ENCODE measurements at places on chromosomes 3 and 15.

DNA sequence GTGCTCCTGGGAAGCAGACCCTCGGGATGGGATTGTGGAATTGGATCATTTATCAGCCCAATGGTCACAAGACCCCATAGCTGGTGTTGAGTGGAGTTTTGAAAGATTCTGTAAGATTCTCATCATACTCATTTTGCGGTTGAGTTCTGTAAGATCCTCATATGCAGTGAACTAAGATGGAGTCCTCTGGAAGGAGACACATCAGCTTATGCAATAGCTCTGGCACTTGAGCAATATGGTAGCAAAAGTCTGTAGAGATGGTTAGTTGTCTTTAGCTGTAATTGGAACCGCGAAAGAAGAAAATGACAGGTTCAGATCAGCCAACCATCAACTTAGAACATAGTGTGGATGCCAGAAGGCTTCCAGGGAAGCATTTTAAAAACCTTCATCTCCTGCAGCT, 184.5 kb upstream of the TSC22D2 start:
- DNase-seq: no peak

GRCh38 chr3:101828276-101828675, 21.0 kb upstream of the NFKBIZ start:
- DNase-seq: no peak

GRCh38 chr3:119973018-119973646, 121.1 kb downstream of the GSK3B start:
- no peak for DNase-seq

DNA sequence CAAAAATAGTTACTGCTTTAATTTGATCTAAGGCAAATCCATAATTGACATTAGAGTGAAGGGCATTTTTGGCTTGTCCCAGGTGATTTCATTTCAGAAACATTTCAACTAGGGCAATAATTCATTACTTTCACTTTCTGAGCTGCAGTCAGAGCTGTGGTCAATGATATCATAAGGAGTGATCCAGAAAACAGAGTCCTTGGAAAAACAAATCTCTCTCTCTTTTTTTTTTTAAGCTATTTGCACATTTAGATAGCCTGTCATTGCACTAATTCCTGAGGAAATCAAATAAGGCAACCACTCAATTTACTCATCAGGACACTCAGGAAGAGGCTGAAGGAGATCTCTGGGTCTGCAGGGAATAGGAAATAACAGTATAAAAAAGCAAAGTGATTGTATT, 269.5 kb upstream of the LRRC3B start:
- no peak for DNase-seq

GRCh38 chr3:179224584-179224983, 26.3 kb downstream of the KCNMB3 start:
- no peak for DNase-seq

GRCh38 chr3:133367403-133367802, 32.5 kb upstream of the BFSP2 start:
- DNase-seq: no peak

DNA sequence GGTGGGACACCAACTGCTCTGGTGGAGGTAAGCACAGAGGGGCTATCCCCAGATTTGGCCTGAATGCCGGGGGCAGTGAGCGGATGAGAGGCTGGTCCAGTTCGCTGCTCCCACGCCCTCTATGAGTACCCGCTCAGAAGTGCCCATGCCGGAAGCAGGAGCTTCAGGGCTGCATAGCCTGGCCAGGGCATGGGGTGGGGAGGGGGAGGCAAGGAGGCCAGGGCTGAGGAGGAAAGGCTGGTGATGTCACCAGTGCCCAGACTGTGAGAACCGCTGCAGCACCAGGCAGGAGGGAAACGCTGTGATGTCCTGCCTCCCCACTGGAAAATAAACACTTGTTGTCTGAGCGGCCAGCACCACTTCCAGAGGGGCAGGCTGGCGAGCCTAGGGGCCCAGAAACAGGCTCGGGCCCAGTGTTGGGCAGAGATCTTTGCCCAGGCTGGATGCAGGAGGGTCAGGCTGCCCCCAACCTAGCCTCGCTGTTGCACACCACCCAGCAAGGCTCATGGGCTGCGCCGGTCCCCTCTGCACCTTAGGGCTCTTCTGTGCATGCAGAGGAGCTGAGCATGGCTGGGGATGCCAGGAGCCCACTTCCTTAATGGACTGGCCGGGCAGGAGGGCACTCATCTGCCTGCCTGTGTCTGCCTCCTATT, 10.9 kb upstream of the DLL4 start:
- no peak for DNase-seq
